ENCODE measurements at places on chromosomes 11 and 22.
A peak's percentile ranks its signal among the peaks of the same experiment; 100 is the strongest.

DNA sequence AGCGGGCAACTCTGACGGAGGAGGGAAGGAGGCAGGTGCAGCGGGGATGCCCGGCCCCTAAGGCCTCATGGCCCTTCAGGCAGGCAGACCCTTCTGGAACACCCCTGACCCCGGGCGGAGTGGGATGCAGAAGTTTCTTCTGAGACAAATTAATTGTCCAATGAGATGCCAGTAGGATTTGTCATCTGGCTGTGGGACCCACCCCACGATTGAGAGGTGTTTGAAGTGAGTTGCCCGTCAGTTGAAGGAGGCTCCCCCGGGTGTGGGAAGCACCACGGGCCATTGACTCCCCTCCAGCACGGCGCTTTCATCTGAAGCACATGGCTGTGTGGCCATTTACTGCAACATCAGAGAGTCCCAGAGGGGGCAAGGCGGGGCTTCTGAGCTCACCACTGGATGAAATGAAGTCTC, 527.8 kb downstream of the BRD1 start:
- H3K27me3 ChIP-seq = peaks cover 30% of the 10 kb centered on the region
- DNase-seq = peak; percentile 31
- no peaks in the 10 kb centered on the region for H3K4me1 ChIP-seq
- H3K36me3 ChIP-seq = no peaks in the 10 kb centered on the region
- no peak overlapping the region for H3K4me3 ChIP-seq

- H3K4me3 ChIP-seq = no peak overlapping the region
- peaks cover 10% of the 10 kb centered on the region for H3K4me1 ChIP-seq
- no peak overlapping the region for H3K27ac ChIP-seq
- no peak for DNase-seq
- peaks cover 44% of the 10 kb centered on the region for H3K36me3 ChIP-seq
Observed at GRCh38 chr22:50406416-50407170, 63.5 kb downstream of the PPP6R2 start.

GRCh38 chr11:74608431-74608830, 16.0 kb downstream of the POLD3 start:
- peaks cover 19% of the 10 kb centered on the region for H3K36me3 ChIP-seq
- DNase-seq = no peak
- H3K4me1 ChIP-seq = peaks cover 13% of the 10 kb centered on the region
- no peak overlapping the region for H3K27ac ChIP-seq

- no peak overlapping the region for H3K4me3 ChIP-seq
- H3K27me3 ChIP-seq = no peaks in the 10 kb centered on the region
- no peaks in the 10 kb centered on the region for H3K36me3 ChIP-seq
- H3K4me1 ChIP-seq = no peaks in the 10 kb centered on the region
- H3K27ac ChIP-seq = no peak overlapping the region
Observed at GRCh38 chr11:69342588-69343330, 48.8 kb downstream of the MYEOV start.

GRCh38 chr11:35089666-35090065, 49.3 kb upstream of the CD44 start:
- peaks cover 53% of the 10 kb centered on the region for H3K4me1 ChIP-seq
- peak overlapping the region; percentile 79 for H3K27ac ChIP-seq
- no peaks in the 10 kb centered on the region for H3K27me3 ChIP-seq
- H3K36me3 ChIP-seq = no peaks in the 10 kb centered on the region

GRCh38 chr22:41447435-41448188, 1.0 kb upstream of the TOB2 start:
- no peaks in the 10 kb centered on the region for H3K27me3 ChIP-seq
- H3K27ac ChIP-seq = peak overlapping the region; percentile 98
- peaks cover 25% of the 10 kb centered on the region for H3K4me1 ChIP-seq
- H3K4me3 ChIP-seq = peak overlapping the region; percentile 90

GRCh38 chr11:303363-303762, 4.0 kb upstream of the IFITM5 start:
- H3K4me3 ChIP-seq = no peak overlapping the region
- H3K27me3 ChIP-seq = peaks cover 17% of the 10 kb centered on the region

DNA sequence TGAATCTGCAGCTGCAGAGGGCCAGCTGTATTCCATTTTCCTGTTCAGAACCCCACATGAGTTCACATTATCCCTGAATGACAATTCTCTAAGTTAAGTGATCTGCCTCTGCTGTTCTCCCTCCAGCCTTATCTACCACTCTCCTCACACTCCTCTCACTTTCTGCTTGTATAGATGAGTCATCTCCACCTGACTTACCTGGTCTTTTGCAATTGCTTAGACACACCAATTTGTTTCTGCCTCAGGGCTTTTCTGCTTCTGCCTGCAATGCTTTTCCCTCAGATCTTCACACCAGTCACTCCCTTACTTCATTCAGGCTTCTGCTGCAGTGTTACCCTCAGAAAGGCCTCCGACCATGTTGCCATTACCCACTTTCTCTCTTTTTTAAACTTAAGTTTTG, 118.1 kb downstream of the ATM start:
- H3K4me1 ChIP-seq = peaks cover 6% of the 10 kb centered on the region
- no peaks in the 10 kb centered on the region for H3K27me3 ChIP-seq
- H3K27ac ChIP-seq = no peak overlapping the region
- no peak for DNase-seq

DNA sequence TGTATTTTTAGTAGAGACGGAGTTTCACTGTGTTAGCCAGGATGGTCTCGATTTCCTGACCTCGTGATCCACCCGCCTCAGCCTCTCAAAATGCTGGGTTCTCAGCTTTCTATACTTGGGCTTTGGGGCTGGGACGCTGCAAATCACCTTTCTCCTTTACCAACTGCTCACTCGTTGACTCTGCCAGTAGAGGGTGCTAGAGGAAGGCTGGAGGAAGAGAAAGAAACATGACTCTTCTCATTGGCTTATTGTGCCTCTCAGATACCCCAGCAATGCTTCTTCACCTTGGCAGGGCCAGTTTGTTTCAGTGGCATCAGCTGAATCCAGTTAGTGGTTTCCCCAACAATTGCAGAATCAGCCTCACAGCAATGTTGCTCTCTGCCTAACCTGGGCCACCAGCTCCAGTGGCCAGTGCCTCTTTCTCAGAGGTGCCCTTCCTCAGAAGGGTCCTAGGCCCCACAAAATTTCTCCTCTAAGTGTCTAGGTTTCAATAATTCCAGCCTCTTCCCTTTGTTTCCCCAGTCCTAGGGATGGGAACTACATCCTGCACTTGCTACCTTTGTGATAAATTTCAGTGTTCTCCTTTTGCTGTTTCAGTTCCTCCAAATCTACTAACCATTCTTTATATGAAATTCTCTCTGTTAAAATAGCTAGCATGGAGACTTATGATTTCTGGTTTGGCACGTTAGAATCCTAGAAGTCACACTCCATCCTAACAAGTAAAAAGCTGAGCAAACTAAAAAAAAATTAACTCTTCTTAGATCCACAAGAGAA, 71.5 kb upstream of the VSTM5 start:
- no peaks in the 10 kb centered on the region for H3K36me3 ChIP-seq
- DNase-seq = no peak
- no peak overlapping the region for H3K4me3 ChIP-seq

DNA sequence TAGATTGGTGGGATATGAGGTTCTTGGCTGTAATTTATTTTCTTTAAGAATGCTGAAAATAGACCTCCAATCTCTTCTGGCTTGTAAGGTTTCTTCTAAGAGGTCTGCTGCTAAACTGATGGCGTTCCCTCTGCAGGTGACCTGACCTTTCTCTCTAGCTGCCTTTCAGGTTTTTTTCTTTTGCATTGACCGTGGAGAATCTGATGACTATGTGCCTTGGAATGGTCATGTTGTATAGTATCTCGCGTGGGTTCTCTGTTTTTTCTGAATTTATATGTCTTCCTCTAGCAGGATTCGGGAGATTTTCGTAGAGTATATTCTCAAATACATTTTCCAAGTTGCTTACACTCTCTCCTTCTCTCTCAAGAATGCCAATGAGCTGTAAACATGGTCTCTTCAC, 122.2 kb downstream of the DDX10 start:
- H3K4me1 ChIP-seq = peaks cover 8% of the 10 kb centered on the region
- H3K27ac ChIP-seq = no peak overlapping the region

GRCh38 chr11:7643314-7643713, 30.0 kb downstream of the CYB5R2 start:
- no peak for DNase-seq
- peaks cover 50% of the 10 kb centered on the region for H3K36me3 ChIP-seq
- no peak overlapping the region for H3K4me3 ChIP-seq
- no peak overlapping the region for H3K27ac ChIP-seq
- peaks cover 21% of the 10 kb centered on the region for H3K4me1 ChIP-seq
- H3K27me3 ChIP-seq = no peaks in the 10 kb centered on the region

DNA sequence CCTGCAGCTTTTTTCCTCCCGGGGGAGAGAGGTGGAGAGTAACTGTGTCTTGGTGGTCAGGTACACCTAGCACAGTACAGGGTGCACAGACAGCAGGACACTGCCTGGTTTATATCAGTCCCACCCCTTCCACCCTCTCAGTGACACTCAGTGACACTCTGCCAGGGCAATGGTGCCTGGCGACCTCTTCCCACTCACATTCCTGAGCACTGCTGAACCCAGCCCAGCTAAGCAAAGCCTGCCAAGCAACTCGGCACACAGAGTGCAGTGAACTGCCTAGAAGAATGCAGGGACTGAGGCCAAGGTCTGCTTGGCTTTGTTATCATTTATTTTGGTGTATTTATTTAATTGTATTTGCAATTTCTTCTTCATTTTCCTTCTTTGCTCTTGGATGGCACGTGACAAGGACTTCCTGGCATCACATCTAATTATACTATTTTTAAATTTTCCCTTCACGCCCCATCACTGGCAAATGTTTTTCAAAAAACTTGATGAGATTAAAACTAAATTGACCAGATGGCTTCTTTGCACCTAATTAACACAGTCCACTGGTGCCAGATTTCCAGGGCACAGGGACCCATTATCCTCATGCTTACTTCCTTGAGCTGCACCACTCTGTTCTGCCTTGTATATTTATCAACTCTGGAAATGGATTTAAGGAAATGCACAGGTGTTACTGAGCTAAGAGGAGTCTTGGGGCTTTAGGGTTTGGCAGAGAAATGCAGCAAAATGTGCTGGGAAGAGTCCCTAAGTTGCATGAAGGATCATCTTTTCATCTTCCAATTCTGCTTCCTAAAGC, 205.6 kb downstream of the ADAMTS15 start:
- no peaks in the 10 kb centered on the region for H3K36me3 ChIP-seq
- peak; percentile 87 for DNase-seq
- H3K4me1 ChIP-seq = peaks cover 48% of the 10 kb centered on the region

DNA sequence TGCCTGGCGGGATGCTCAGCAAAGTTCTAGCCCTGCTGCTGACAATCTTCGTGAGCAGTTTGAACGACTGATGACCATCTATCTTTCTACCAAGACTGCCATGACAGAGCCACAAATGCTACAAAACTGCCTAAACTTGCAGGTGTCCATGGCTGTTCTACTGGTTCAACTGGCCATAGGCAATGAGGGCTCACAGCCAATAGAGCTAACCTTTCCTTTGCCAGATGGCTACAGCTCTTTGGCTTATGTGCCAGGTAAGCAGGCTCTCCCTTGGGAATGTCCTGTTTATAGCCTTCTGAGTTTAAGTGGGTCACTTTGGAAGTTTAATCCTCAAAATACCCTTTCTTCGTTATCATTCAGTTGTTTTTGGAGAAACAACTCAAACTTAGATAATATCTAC, 20.1 kb downstream of the UBE4A start:
- H3K4me1 ChIP-seq = no peaks in the 10 kb centered on the region
- no peaks in the 10 kb centered on the region for H3K27me3 ChIP-seq
- peaks cover 84% of the 10 kb centered on the region for H3K36me3 ChIP-seq
- no peak overlapping the region for H3K27ac ChIP-seq
- no peak for DNase-seq
- H3K4me3 ChIP-seq = no peak overlapping the region

DNA sequence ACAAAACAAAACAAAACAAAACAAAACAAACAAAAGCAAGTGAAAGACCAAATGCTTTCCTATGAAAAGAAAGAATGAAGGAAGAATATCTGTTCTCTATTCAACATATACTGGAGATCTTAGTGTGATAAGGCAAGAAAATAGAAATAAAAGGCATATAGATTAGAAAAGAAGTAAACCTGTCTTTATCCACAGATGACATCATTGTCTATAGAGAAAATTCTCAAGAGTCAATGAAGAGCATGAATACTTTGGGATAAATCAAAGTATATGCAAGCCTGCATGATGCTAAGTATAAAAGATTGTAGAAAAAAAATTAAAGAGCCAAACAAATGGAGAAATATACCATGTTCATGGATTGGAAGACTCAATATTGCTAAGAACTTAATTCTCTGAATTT, 17.6 kb downstream of the C2CD3 start:
- no peaks in the 10 kb centered on the region for H3K27me3 ChIP-seq
- no peak overlapping the region for H3K27ac ChIP-seq
- H3K4me1 ChIP-seq = no peaks in the 10 kb centered on the region
- H3K36me3 ChIP-seq = peaks cover 4% of the 10 kb centered on the region

GRCh38 chr11:110428040-110428439, 1.7 kb upstream of the FDX1 start:
- no peak overlapping the region for H3K27ac ChIP-seq
- H3K27me3 ChIP-seq = no peaks in the 10 kb centered on the region
- no peaks in the 10 kb centered on the region for H3K36me3 ChIP-seq
- H3K4me3 ChIP-seq = no peak overlapping the region
- peaks cover 29% of the 10 kb centered on the region for H3K4me1 ChIP-seq

- H3K4me1 ChIP-seq = no peaks in the 10 kb centered on the region
- no peak overlapping the region for H3K4me3 ChIP-seq
- no peak overlapping the region for H3K27ac ChIP-seq
- no peaks in the 10 kb centered on the region for H3K27me3 ChIP-seq
- H3K36me3 ChIP-seq = peaks cover 5% of the 10 kb centered on the region
Observed at GRCh38 chr11:128757886-128758612, 64.2 kb downstream of the FLI1 start.

DNA sequence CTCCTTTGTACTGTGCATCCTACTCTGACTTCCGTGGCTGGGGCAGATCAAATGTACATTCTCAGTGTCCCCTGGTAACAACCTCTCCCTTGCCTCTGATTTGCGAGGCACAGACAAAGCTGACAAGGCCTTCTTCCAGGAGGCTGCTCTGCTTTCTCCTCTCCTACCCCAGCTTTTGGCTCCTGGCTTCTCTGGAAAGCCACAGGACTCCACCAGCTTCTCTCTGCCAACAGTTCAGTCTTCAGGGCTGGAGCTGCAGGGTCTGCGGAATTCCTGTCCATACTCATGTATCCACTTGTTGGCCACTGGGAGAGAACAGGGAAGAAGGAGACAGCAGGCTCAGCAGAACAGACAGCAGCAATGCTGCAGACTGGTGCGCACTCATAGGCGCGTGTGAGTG, 44.4 kb downstream of the P4HA3 start:
- no peak overlapping the region for H3K27ac ChIP-seq
- H3K27me3 ChIP-seq = peaks cover 8% of the 10 kb centered on the region
- peaks cover 3% of the 10 kb centered on the region for H3K4me1 ChIP-seq
- H3K36me3 ChIP-seq = no peaks in the 10 kb centered on the region

DNA sequence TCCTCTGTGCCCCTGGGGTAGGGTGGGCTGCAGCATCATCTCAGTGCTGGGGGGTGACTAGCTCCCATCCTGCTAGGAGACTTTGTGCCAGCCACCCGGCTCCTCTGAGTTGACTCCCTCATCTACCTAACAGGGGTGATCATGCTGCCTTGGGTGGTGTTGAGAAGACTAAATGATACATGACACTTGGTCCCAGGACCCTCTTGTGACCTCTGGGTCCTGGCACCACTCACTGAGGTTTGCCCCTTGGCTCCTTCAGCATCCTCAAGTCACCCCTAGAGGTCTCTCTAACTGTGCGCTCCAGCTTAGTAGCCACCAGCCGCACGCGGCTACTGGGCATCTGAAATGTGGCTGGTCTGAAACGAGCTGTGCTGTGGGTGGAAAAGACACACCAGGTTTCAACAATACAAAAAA, 72.1 kb downstream of the LRRC32 start:
- no peak overlapping the region for H3K4me3 ChIP-seq
- no peaks in the 10 kb centered on the region for H3K36me3 ChIP-seq
- peaks cover 14% of the 10 kb centered on the region for H3K4me1 ChIP-seq
- H3K27me3 ChIP-seq = no peaks in the 10 kb centered on the region
- no peak overlapping the region for H3K27ac ChIP-seq
- DNase-seq = peak; percentile 60

GRCh38 chr11:45666648-45667642, 1.5 kb upstream of the CHST1 start:
- no peak overlapping the region for H3K4me3 ChIP-seq
- H3K36me3 ChIP-seq = no peaks in the 10 kb centered on the region
- H3K27ac ChIP-seq = no peak overlapping the region
